ENCODE measurements at places on chromosomes 1 and 21. TPM values are rescaled to one million over a fixed set of nuclear protein-coding genes. Genes with fewer than 3 reads are reported as not detected.

GRCh38 chr1:208977012-208977411, 606.5 kb upstream of the CAMK1G start:
- DNase-seq = no peak
- H3K4me1 ChIP-seq = no peaks in the 10 kb centered on the region
- H3K27me3 ChIP-seq = no peaks in the 10 kb centered on the region
- no peak overlapping the region for H3K4me3 ChIP-seq

DNA sequence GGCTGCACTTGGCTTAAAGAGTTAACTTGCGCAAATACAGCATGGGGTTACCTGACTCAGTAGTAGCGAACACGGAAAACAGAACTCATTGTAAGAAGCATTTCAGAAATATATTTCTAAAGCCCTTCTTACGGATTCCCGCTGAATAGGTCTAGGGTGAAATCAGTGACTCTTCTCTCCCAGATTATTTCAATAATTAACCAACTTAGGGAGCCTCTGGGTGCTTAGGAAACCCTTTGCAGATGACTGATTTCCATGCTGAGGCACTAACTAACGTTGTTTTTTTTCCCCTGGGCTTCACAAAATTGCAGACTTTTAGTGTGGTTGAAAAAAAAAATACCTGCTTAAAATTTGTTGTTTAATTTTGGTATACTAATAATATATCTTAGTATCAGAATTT, 40.3 kb downstream of the BTG3 start:
- no peak overlapping the region for H3K4me3 ChIP-seq
- H3K36me3 ChIP-seq = no peaks in the 10 kb centered on the region
- no peaks in the 10 kb centered on the region for H3K27me3 ChIP-seq
- H3K4me1 ChIP-seq = no peaks in the 10 kb centered on the region
- H3K27ac ChIP-seq = no peak overlapping the region

GRCh38 chr1:193762236-193762635, 575.8 kb upstream of the B3GALT2 start:
- H3K27ac ChIP-seq = no peak overlapping the region
- no peak overlapping the region for H3K4me3 ChIP-seq
- no peaks in the 10 kb centered on the region for H3K27me3 ChIP-seq
- no peaks in the 10 kb centered on the region for H3K4me1 ChIP-seq

- H3K27ac ChIP-seq = no peak overlapping the region
- no peaks in the 10 kb centered on the region for H3K36me3 ChIP-seq
- H3K4me3 ChIP-seq = no peak overlapping the region
- no peaks in the 10 kb centered on the region for H3K27me3 ChIP-seq
- DNase-seq = no peak
These were observed 273.9 kb upstream of the DEPDC1 start for GRCh38 chr1:68770817-68771216.

The TMEM269 gene
- 0.05 TPM for total RNA-seq

- H3K4me1 ChIP-seq = no peaks in the 10 kb centered on the region
- H3K27me3 ChIP-seq = no peaks in the 10 kb centered on the region
- H3K36me3 ChIP-seq = no peaks in the 10 kb centered on the region
- DNase-seq = no peak
- no peak overlapping the region for H3K4me3 ChIP-seq
- no peak overlapping the region for H3K27ac ChIP-seq
These were observed 35.6 kb upstream of the ADGRL4 start for GRCh38 chr1:79042117-79042516.

Data from liver (tissue), 10 donors.